Osteocyte (in vitro differentiated cells): ENCODE measurements at places on chromosomes 3 and 15.
A peak's percentile ranks its signal among the peaks of the same experiment; 100 is the strongest.

DNA sequence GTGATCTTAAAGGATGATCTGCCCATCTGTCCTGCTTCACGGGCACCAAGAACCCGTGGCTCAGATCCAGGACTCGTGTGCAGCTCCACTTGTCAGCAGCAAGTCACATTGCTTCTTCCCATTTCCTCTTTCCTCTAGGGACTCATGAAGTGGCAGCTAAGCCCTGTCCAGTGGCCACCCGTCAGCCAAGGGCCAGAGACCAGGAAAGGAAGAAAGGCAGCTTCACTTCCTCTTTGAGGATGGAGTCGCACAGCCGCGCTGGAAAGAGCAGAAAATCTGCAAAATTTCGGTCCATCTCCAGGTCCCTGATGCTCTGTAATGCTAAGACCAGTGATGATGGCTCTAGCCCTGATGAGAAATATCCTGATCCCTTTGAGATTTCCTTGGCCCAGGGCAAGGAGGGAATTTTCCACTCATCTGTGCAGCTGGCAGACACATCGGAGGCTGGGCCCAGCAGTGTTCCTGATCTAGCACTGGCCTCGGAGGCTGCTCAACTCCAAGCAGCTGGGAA, 28.5 kb downstream of the IL16 start:
- H3K4me3 ChIP-seq: no peak overlapping the region
- H3K36me3 ChIP-seq: no peaks in the 10 kb centered on the region
- no peaks in the 10 kb centered on the region for H3K4me1 ChIP-seq

- H3K36me3 ChIP-seq: no peaks in the 10 kb centered on the region
These were observed 81.3 kb downstream of the MTHFS start for GRCh38 chr15:79815468-79815867.

DNA sequence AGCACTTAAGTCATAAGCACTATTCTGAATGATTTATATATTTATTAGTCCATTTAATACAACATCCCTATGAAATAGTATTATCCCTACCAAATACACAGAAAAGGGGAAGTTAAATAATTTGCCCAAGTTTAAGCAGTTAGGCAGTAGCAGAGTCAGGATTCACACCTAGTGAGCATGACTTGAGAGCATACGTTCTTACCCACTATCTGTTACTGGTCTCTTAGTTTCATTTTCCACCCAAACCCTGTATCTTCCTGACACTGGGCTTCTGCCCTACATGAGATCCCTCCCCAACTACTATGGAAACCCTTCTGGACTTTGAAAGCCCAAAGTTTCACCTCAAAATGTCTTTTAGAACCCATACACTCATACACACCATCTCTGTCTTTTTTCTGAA, 4.4 kb upstream of the ATOSA start:
- H3K27me3 ChIP-seq: peaks cover 46% of the 10 kb centered on the region
- H3K36me3 ChIP-seq: no peaks in the 10 kb centered on the region
- no peak overlapping the region for H3K4me3 ChIP-seq
- no peak for DNase-seq

DNA sequence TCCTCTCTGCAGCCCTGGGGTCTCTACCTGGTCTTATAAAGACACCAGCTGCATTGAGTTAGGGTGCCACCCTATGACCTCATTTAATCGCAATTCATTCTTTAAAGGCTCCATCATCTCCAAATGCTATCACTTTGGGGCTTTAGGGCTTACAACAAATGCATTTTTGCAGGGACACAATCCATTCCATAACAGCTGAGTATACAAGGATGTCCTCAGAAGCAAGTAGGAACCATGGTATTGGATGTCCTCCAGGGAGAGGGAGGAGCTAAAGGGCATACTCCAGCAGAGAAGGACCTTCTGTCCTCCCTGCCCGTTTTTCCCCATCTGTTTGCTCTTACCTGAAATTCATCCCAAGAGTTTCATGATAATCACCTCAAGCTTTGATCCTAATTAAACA, 30.3 kb downstream of the UMPS start:
- H3K36me3 ChIP-seq: peaks cover 19% of the 10 kb centered on the region
- no peak overlapping the region for H3K27ac ChIP-seq
- no peaks in the 10 kb centered on the region for H3K27me3 ChIP-seq

DNA sequence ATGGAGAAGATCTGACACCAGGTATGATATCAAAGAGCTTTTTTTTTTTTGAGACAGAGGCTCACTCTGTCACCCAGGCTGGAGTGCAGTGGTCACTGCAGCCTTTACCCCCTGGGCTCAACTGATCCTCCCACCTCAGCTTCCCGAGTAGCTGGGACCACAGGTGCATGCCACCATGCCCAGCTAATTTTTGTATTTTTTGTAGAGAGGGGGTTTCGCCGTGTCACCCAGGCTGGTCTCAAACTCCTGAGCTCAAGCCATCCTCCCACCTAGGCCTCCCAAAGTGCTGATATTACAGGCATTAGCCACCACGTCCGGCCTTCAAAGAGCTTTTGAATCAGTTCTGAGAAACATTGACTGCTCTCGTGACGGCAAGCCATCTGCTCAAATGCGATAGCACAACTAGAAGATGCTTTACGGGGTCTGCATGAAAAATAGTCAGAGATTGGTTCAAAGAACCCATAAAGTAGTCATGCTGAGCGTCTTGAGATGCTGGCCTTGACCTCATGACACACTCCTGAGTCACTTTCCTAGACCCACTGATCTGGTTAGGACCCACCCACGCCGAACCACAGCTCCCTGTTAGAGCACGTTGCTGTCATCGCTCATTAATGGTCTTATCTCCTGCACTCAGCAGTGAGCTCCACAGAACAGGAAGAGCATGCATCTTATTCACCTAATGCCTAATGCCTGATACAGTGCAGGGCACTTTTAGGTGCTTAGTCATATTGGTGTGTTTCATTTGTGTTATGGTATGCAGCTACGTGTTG, 57.0 kb upstream of the NR2F2 start:
- peak overlapping the region; percentile 14 for H3K4me3 ChIP-seq
- no peak for DNase-seq
- peaks cover 38% of the 10 kb centered on the region for H3K36me3 ChIP-seq
- peak overlapping the region; percentile 70 for H3K27ac ChIP-seq
- H3K27me3 ChIP-seq: no peaks in the 10 kb centered on the region

- no peaks in the 10 kb centered on the region for H3K4me1 ChIP-seq
- no peaks in the 10 kb centered on the region for H3K36me3 ChIP-seq
These were observed 188.7 kb downstream of the UBE3A start for GRCh38 chr15:25250011-25250596.
